ENCODE measurements at places on chromosomes 1 and 21.

GRCh38 chr1:6108937-6109614, 63.4 kb downstream of the KCNAB2 start:
- no peak for DNase-seq

DNA sequence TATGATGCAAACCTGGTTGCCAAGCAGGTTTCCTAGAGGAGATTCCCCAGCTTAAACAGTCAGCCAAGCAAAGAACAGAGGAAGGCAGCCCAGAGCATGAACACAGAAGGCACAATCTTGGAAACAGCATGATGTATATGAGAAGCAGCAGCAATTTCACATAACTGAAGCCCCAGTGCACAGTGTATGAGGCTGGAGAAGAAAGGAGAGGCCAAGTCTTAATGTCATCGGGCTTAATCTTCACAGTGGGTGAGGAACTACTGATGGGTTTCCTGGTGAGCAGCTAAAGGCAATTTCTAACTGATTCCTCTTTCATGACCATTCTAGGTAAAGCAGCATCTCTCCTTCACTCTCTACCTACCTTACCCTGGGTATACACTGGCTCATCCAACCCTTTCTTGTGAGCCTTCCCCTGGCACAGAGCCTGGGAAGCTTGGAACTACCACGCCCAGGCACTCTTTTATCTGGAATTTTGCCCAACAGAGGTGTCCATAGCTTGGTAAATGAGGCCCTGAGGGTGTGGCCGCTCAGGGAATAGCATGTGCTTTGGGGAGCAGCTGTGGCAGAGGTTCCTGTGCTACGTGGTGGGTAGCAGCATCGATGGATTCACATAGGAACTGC, 22.0 kb downstream of the FYB2 start:
- no peak for DNase-seq

DNA sequence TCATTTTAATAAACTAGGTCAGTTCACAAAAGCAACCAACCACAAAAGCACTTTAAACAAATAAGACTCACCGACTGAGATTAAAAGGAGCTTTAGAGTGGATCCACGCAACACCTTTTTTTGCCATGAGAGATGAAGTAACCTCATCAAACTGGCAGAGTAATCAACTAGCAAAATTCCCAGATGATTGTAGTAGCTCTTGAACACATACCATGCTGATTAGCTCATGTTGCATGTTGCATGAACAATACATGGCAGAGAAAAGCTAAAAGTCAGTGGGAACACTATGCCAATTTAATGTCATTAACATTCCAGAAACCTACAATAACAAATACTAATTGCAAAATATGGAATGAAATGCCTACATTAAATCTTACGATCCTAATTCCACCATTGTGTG, 4.1 kb downstream of the WARS2 start:
- DNase-seq: no peak

GRCh38 chr1:69163779-69164178, 403.9 kb upstream of the LRRC7 start:
- DNase-seq: no peak

DNA sequence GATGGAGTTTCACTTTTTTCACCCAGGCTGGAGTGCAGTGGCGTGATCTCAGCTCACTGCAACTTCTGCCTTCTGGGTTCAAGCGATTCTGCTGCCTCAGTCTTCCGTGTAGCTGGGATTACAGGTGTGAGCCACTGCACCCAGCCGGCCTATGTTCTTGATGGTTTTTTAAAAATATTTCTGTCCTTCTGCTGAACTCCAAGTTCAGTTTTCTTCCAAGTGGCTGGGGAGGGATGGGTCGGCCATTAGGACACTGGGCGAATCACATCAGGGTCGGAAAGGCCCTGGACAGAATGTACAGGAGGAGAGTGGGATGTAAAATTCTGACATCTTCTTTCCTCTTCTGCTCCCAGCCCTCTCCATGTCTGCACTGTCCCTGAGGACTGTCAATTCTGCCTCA, 289.6 kb downstream of the PTPRU start:
- DNase-seq: no peak

DNA sequence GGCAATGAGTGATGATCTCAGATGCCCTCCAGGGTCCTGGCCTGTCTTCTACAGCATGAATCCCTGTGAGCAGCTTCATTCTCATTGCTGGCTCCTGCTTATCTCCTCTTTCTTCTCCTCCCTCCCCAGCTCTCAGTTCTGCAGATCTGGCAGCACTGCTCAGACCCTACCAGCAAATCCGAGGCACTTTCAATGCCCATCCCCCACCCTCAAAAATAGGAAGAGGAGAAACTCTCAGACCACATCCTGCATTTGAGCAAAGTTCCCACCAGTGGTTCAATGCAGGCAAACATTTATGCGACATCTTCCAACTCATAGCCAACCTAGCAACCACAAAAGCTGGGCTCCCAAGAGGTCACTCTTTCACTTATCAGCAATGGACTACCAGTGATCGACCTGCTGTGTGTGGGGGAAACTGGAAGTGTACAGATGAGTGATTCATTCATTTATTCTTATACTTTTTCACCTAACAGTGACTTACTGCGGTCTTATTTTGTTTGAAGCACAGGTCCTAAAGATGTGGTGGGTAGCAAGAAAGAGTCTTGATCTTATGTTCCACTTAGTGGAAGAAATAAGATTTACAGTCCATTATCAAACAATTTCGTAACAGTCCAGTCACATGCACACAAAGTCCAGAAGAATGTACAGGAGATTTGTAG, 5.8 kb upstream of the CHI3L2 start:
- DNase-seq: no peak

- DNase-seq: no peak
These were observed 5.4 kb downstream of the EIF2D start for GRCh38 chr1:206606867-206607266.

DNA sequence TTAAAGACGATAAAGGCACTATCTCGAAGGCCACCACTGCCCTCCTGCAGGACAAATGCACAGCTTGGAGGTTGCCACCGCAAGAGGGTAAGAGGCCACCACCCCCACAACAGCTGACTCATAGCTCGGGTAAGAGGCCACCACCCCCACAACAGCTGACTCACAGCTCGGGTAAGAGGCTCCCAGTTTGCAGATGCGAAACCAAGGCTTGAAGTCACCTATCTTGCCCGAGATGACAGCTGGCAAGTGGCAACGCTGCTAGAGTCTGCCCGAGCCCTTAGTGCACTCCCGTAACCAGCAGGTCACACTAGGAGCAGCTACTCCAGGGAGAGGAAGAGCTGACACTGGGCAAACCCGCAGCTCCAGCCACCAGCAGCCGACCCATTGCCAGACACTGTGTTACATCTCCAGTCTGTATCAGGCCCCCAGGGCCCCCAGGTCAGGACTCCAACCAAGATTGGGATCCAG, 17.1 kb upstream of the SPSB1 start:
- DNase-seq: no peak

- no peak for DNase-seq
These were observed 226.3 kb downstream of the HLX start for GRCh38 chr1:221105578-221105977.

DNA sequence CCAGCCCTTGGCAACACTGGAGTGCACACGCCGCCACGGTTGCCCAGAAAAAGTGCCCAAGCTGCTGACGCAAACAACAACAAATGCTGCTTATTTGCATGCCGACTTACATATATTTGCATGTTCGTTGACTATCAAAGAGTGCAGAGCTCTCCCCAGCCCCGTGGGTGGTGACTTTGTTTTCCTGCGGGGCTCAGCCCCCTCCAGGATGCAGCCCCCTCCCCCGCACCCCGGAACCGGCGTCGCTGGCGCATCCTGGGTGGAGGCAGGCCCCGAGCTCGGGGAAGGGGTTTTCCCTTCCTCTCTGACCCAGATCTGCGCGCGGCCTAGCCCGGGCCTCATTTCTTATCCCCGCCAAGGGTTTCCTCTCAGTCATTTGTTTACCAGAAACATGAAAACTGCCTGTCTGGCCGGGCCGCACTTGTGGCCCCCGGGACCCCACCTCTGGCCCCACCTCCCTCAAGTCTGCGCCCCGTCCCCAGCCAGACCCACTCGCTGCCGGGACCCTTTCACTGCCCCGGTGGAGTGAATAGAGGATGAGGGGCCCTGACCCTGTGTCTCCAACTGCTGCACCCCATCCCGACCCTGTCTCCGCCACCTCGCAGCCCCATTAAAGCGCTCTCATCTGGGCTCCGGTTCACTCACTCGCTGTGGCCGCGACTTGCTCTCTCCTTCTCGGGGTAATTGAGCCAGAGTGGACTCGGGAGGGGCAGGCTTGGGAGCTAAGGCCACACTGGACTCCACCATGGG, 5.5 kb downstream of the TNFRSF25 start:
- no peak for DNase-seq

- DNase-seq: no peak
These were observed 38.1 kb downstream of the TMEM53 start for GRCh38 chr1:44636083-44636687.

GRCh38 chr1:39789571-39790110, 976 bp upstream of the BMP8B start:
- no peak for DNase-seq

GRCh38 chr1:209747580-209748262, 8.1 kb upstream of the TRAF3IP3 start:
- peak; percentile 97 for DNase-seq

DNA sequence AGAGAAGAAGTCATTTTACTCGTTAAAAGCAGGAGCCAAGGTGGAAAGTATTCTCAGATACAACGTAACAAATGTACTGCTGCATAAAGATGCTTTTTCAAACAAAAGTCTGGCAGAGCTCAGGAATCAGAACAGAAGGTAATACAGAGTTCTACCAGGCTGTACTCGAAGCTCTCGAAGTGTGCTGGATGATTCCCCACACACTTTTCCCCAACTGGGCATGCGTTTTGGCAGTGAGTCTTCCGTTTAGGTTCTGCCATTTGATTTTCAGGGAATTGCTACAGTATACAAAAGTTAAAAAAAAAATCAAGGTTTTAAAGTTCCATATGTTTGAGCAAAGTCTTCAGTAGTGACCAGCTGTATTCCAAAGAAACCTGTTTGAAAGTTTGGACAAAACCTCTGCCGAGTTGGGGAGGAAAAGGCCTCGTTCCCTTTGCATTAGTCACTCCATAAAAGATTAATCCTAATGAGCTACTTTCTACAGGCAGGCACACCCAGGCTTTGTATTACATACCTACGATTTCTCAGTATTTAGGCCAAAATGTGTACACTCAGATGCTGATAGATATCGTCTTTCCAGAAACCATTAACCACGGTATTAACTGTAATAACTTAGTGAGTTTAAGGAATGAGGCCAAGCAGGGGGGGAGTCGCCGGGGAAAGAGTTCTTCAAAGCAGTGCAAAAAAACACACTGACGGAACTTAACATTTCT, 477.1 kb downstream of the LMO4 start:
- DNase-seq: no peak

DNA sequence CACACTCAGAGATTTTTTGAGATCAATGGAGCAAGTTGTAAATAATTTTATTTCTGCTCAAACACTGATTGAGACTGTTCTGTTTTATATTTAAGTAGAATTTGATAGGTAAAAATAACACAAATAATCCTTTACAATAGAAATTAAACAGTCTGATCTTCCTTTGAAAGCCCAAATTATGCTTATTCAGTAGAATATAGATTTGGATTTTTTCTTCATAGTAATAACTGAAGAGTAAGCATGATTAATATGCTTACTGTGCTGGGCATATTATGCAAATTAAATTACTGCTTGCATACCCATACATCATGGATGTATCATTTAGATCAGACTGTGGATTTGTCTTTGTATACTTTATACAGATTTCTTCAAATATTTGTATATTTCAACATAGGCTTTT, 121.4 kb downstream of the LEPR start:
- DNase-seq: no peak

- no peak for DNase-seq
These were observed 20.5 kb downstream of the ARMH1 start for GRCh38 chr1:44694863-44695478.

GRCh38 chr21:41090981-41091380, 77.0 kb upstream of the BACE2 start:
- no peak for DNase-seq

- DNase-seq: peak; percentile 68
These were observed 320.3 kb upstream of the C1orf174 start for GRCh38 chr1:4220362-4220761.
